ENCODE measurements at places on chromosomes 3 and 15.

- peaks cover 6% of the 10 kb centered on the region for H3K4me1 ChIP-seq
- no peak overlapping the region for H3K27ac ChIP-seq
- no peak for DNase-seq
- H3K36me3 ChIP-seq = peaks cover 24% of the 10 kb centered on the region
These were observed 7.6 kb downstream of the CTSH start for GRCh38 chr15:78937132-78937739.

GRCh38 chr3:192929755-192930547, 12.3 kb upstream of the MB21D2 start:
- no peaks in the 10 kb centered on the region for H3K27me3 ChIP-seq
- H3K4me1 ChIP-seq = no peaks in the 10 kb centered on the region
- no peak overlapping the region for H3K4me3 ChIP-seq
- no peak for DNase-seq
- no peaks in the 10 kb centered on the region for H3K36me3 ChIP-seq

- H3K27me3 ChIP-seq = no peaks in the 10 kb centered on the region
- no peak overlapping the region for H3K27ac ChIP-seq
These were observed 88.9 kb downstream of the ITPR1 start for GRCh38 chr3:4581920-4582611.

DNA sequence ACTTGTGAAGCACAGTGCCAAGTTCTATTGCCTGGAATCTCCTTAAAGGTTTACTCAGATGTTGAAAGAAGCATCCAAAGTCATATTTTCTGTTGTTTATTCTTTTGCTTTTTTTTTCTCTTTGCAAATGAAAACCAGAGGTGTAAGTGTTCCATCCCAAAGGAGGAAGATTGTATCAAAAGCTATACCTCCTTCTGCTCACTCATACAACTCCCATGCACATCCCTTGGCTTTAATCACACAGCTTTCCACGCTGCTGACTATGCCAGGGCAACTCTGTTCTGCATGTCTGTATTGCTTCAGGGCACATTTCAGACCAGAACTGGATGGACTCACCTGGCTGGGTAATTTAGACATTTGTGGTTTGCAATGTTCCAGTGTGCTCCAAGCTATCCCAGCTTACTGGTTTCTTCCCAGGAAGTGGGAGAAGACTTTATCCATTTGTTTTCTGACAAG, 399.6 kb upstream of the TBL1XR1 start:
- no peaks in the 10 kb centered on the region for H3K27me3 ChIP-seq
- peak overlapping the region; percentile 71 for H3K4me3 ChIP-seq
- DNase-seq = no peak
- peak overlapping the region; percentile 94 for H3K27ac ChIP-seq
- peaks cover 2% of the 10 kb centered on the region for H3K36me3 ChIP-seq

- peak; percentile 37 for DNase-seq
- peaks cover 19% of the 10 kb centered on the region for H3K4me1 ChIP-seq
- H3K36me3 ChIP-seq = peaks cover 3% of the 10 kb centered on the region
- peak overlapping the region; percentile 85 for H3K4me3 ChIP-seq
- peak overlapping the region; percentile 72 for H3K27ac ChIP-seq
These were observed 20.4 kb upstream of the PLXND1 start for GRCh38 chr3:129626744-129627349.

DNA sequence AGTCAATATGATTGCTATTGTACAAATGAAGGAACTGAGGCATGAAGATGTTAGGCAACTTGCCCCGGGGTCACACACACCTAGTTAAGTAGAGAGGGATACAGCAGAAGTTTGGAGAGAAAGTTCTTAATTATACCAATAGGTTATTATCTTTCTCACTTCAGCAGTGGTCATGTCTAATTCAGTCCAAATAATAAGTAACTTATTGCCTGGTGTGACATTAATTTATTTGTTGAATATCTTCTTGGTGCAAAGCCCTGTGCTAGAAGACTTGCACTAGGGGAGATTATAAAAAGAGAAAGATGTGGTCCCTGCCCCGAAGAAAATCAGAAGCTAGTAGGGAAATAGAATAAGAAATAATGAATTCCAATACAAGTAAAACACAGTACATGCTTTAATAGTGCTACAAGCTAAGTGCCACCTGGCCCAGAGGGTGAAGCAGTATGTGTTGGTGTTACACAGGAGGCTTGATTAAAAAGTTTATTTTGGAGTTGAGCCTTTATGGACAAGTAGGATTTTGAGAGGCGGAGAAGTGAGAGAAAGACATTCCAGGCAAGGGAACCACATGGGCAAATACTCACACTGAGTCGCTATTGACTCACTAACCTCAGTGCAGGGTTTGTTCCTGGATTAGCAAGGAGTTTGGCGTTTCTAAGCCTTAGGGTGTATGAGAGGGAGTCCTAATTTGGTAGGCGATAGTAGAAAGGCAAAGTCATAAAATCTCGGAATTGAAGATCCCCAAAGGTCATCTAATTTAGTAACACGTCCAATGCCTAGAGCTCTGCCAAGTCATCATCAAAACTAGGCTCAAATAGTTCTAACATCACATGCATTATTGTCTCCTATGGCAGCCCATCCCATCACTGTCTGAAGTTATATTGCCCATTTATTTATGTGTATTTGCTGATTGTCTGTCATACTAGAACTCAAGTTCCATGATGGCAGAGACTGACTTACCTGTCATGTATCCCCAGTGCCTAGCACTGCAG, 19.2 kb upstream of the GSK3B start:
- H3K4me1 ChIP-seq = no peaks in the 10 kb centered on the region
- no peaks in the 10 kb centered on the region for H3K27me3 ChIP-seq
- H3K36me3 ChIP-seq = no peaks in the 10 kb centered on the region

DNA sequence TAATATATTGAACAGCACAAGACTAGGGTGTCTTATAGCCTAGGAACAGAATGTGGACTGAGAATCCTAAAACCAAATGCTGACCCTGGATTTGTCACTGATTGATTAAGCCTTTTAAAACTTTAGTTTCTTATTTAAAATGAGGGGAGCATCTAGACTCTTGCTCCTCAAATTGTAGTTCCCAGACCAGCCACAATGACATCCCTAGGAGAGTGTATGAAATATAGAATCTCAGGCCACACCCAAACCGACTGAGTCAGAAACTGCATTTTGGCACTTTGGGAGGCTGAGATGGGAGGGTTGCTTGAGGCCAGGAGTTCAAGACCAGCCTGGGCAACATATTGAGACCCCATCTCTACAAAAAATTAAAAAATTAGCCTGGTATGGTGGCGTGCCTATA, 287.8 kb upstream of the UMPS start:
- H3K4me3 ChIP-seq = no peak overlapping the region
- H3K27ac ChIP-seq = no peak overlapping the region
- H3K4me1 ChIP-seq = no peaks in the 10 kb centered on the region
- H3K36me3 ChIP-seq = no peaks in the 10 kb centered on the region

GRCh38 chr15:57586661-57587424, 4.9 kb upstream of the MYZAP start:
- H3K4me3 ChIP-seq = no peak overlapping the region
- H3K36me3 ChIP-seq = no peaks in the 10 kb centered on the region

- H3K36me3 ChIP-seq = no peaks in the 10 kb centered on the region
- H3K27me3 ChIP-seq = peaks cover 64% of the 10 kb centered on the region
- H3K4me3 ChIP-seq = peak overlapping the region; percentile 35
- DNase-seq = no peak
- peaks cover 11% of the 10 kb centered on the region for H3K4me1 ChIP-seq
These were observed 22.4 kb downstream of the CD86 start for GRCh38 chr3:122077293-122078234.

- no peak overlapping the region for H3K27ac ChIP-seq
- peaks cover 3% of the 10 kb centered on the region for H3K36me3 ChIP-seq
- no peak overlapping the region for H3K4me3 ChIP-seq
- no peaks in the 10 kb centered on the region for H3K27me3 ChIP-seq
- no peak for DNase-seq
These were observed 65.6 kb downstream of the LMLN start for GRCh38 chr3:198025644-198026043.

GRCh38 chr15:84022516-84022915, 213.1 kb upstream of the GOLGA6L4 start:
- no peak for DNase-seq
- no peak overlapping the region for H3K4me3 ChIP-seq
- H3K27ac ChIP-seq = no peak overlapping the region
- H3K36me3 ChIP-seq = no peaks in the 10 kb centered on the region
- peaks cover 8% of the 10 kb centered on the region for H3K27me3 ChIP-seq

- DNase-seq = no peak
- H3K27me3 ChIP-seq = no peaks in the 10 kb centered on the region
- H3K27ac ChIP-seq = no peak overlapping the region
- H3K36me3 ChIP-seq = no peaks in the 10 kb centered on the region
- peaks cover 5% of the 10 kb centered on the region for H3K4me1 ChIP-seq
These were observed 10.6 kb upstream of the CCDC80 start for GRCh38 chr3:112651516-112651915.

- H3K27ac ChIP-seq = no peak overlapping the region
- H3K4me1 ChIP-seq = no peaks in the 10 kb centered on the region
- DNase-seq = no peak
- peaks cover 24% of the 10 kb centered on the region for H3K27me3 ChIP-seq
- H3K36me3 ChIP-seq = no peaks in the 10 kb centered on the region
- no peak overlapping the region for H3K4me3 ChIP-seq
These were observed 47.5 kb downstream of the PRTG start for GRCh38 chr15:55695432-55695831.

DNA sequence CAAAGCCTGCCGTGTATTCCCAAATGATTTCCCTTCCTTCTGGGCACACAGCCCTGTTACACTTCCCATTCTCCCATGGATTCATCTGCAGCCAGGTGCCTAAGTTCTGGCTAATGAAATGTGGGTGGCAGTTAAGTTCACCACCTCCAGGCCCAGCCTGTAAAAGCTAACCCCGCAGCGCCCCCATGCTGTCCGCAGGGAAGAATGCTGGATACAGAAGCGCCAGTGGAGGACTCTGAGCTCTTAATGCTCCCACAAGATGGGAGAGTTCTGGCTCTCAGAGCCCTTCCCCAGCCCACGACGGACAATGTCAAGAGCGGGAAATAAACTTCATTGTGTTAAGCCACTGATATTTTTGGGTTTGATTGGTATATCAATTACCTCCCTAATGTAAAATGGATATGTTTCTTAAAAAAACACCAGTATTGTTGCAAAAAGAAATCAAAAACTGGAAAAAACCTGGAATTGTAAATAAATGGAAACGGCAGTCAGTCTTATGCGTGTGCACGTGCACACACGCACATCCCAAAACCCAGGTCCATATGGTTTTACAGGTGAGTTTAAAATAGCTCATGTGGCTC, 37.7 kb upstream of the FGD5 start:
- no peaks in the 10 kb centered on the region for H3K36me3 ChIP-seq
- no peak overlapping the region for H3K27ac ChIP-seq
- DNase-seq = no peak
- no peak overlapping the region for H3K4me3 ChIP-seq

DNA sequence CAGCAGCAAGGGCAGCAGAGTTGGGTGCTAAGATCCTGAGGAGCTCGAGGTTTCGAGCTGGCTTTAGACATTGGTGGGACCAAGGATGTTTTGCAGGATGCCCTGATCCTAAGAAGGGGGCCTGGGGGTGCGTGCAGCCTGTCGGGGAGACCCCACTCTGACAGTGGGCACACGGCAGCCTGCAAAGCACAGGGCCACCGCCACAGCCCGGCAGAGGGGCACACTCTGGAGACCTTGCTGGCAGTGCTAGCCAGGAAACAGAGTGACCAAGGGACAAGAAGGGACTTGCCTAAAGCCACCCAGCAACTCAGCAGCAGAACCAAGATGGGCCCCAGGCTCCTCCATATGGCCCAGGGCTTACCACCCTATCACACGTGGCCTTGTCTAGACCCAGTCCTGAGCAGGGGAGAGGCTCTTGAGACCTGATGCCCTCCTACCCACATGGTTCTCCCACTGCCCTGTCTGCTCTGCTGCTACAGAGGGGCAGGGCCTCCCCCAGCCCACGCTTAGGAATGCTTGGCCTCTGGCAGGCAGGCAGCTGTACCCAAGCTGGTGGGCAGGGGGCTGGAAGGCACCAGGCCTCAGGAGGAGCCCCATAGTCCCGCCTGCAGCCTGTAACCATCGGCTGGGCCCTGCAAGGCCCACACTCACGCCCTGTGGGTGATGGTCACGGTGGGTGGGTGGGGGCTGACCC, 18.8 kb downstream of the SEC61A1 start:
- DNase-seq = no peak
- peaks cover 17% of the 10 kb centered on the region for H3K4me1 ChIP-seq
- H3K36me3 ChIP-seq = peaks cover 73% of the 10 kb centered on the region
- peak overlapping the region; percentile 60 for H3K27ac ChIP-seq
- H3K4me3 ChIP-seq = no peak overlapping the region

Measured in effector memory CD8-positive, alpha-beta T cell (primary cell).